ENCODE measurements at places on chromosomes 1 and 21.

GRCh38 chr1:209227941-209228340, 355.6 kb upstream of the CAMK1G start:
- no peak for DNase-seq

DNA sequence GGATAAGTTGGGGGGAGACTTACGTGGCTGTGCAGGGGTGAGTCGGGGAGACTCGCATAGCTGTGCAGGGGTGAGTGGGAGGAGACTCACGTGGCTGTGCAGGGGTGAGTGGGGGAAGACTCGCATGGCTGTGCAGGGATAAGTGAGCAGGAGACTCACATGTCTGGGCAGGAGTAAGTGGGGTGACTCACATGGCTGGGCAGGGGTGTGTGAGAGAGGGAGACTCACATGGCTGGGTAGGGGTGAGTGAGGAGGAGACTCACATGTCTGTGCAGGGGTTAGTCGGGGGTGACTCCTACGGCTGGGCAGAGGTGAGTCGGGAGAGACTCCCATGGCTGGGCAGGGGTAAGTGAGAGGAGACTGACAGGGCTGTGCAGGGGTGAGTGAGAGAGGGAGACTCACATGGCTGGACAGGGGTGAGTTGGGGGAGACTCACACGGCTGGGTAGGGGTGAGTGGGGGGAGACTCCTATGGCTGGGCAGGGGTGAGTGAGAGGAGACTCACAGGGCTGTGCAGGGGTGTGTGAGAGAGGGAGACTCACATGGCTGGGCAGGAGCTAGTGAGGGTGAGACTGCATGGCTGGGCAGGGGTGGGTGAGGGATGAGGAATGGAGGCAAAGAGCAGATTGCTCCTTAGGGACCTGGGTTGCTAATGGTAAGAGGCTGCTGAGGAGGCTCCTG, 56.0 kb upstream of the ABCG1 start:
- peak; percentile 20 for DNase-seq

DNA sequence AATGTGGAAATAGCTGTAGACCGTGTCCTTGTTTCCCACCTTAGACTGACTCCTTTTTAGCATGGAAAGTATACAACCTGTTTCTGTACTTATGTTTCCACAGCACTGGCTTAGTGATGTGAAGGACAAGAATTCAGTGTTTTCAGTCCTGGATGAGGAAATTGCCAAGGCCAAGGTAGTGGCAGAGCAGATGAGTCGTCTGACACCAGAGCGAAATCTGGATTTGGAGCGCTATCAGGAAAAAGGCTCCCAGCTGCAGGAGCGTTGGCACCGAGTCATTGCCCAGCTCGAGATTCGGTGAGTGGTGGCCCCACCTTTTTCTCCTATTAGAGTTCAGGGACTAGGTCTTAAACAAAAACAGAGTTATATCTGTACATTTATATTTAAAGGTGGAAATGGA, 112.6 kb downstream of the MACF1 start:
- DNase-seq, result no peak

DNA sequence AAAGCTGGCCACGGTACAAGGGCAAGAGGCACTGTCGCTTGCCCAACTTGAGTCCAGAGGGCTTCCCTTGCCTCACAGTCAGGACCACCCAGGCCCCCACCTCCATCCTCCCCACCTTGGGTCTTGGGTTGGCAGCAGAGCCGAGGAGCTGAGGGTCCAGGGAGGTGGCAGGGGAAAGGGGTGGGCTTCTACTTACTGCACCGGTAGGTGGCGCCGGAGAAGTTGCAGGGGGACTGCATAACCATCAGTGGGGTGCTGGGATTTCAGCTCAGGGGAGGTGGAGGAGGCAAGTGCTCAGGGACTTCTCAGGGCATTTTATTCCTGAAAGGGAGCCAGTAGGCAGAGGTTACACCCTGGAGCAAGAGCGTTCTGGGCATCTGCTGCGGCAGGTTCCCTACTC, 44.0 kb downstream of the TRIM62 start:
- peak; percentile 61 for DNase-seq

- DNase-seq, result no peak
Measured at GRCh38 chr1:98034505-98034904, 113.7 kb upstream of the DPYD start.

DNA sequence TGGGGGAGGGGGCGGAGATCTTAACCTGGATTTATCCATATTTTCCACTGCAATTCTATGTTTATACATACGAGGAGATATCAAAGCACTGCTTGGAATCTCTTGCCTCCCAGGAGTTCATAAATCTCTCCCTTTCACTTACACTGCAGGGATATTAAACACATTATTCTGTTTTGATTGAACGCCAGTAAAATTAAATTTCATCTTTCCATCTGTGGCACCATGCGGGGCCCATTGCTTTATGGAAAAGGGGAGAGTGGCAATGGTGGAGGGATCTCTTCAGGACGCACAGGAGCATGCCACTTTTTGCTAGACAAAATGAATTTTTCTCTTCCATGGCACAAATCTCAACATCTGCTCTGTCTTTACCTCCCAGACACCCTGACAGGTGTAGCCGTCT, 648.0 kb upstream of the PLXNA2 start:
- DNase-seq, result no peak

GRCh38 chr1:219810451-219810850, 117.9 kb downstream of the SLC30A10 start:
- no peak for DNase-seq

- DNase-seq, result no peak
Measured at GRCh38 chr1:45929257-45929687, 125.9 kb downstream of the MAST2 start.

DNA sequence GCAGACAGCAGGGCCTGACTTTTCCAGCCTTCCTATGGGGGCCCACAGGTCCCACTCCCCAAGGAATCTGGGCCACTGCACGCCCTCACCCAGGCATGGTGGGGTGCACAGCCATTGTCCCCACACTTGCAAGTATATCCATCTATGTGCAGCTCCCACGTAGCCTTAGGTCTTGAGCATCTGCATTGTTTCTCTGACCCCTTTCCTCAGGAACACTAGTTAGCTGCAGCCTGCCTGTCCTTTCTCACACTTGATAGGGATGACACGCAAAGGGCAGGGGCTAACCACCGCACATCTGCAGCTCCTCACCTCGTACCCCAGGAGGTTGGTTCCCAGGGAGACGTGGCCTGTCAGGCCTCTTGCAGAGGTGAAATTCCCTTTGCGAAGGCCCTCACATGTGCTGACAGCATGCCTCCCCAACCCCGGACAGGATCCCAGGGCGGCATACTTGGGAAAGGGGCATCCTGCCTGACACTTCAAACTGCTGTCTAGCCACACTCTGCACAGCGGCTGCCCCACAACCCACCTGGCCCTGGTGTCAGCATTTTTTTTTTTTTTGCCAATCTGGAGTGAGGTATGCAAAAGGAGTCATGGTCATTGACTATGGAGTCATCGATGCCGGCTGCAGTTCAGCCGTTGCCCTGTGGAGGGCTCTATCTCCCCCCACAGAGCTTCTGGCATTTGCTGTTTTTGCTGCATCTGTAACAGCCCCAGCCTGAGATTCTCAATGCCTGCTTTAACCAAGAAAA, 5.0 kb downstream of the JMJD4 start:
- peak; percentile 31 for DNase-seq

DNA sequence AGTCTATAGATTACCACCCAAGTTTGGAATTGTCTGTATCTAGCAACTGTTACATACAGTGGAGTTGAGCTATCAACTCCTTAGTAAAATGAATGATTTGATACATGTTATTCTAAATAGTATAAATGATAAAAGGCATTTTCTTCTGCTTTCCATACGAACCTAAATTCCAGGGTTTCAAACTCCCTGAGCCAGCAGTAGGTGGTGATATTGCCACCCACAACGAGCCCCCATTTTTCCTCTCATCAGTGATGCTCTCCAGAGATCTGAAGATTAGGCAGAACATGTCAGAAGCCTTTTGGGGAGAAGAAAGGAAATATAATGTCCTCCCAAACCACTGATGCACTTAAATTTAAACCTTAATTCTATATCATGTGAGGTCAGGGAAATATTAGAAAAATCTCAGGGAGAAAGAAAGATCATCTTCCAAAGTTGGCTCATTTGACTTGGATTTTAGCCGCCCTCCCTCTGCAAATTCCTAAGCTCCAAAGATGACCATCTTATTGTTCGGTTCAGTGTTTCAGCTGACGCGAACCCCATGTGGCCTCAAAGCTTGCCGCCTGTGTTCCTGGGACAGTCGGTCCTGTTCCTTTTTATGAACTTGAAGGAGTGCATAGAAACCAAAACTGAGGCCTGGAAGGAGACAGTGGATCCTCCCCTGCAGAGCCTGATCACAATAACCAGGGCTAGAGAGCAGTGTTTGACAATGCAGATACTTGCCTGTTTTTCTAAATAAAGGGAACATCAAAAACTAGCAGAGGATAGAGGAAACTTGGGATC, 2.3 kb downstream of the EVA1C start:
- DNase-seq, result no peak

- DNase-seq, result no peak
Measured at GRCh38 chr1:225777058-225777582, 506 bp upstream of the SRP9 start.

DNA sequence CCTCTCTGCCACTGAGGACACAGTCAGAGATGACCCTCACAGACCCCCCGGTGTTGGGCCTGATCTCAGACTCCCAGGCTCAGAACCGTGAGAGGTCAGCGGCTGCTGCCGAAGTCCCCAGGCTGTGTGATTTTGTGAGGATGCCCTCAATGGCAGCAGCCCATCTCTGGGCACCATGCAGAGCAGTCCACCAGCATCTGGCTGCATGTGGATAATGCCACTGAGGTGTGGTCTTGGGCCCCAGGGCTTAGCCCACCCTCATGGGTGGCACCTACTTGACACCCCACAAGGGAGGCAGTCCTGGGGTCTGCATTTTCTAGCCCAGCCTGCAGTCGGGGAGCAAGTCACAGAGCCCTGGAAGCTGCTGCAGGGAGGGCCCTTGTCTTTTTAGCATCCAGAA, 5.5 kb upstream of the ACTRT2 start:
- DNase-seq, result no peak

DNA sequence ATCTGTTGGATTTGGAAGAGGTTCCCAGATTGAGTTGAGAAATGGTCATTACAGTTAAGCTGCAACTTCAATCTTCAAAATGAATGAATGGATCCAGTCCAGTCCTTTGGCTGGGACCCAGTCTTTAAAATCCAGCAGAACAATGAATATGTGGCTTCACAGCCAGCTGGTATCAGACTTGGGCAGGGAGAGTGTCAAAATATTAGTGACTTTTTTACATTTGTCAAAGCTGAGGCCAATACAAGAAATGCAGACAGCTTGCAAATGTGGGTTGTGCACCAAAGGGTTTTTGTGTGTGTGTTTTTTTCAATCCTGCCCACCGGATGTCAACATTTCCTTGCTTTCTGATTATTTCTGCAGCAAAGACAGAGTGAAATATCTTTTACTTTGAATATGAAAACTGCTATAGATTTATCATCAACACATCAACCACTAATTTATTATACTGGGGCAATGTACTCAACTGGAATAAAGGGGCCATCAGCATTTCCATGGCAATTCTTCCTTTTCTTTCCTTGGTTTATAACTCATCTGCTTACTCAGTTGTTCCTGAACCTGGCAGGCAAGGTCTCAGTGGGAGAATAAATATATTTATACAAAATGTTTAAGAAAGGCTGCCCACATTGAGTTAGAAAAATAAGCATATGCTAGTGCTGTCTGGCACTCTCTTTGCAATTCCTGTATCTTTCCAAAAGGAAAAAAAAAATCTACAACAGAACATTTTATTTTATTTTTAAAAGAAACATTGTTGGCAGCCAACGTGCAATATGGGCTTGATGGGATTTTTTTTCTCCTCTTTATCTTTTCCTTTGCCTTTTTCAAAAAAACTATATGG, 491.6 kb upstream of the C1orf87 start:
- no peak for DNase-seq

Measured in NCI-H1436 (cell line).